ENCODE measurements at places on chromosomes 11 and 22.

DNA sequence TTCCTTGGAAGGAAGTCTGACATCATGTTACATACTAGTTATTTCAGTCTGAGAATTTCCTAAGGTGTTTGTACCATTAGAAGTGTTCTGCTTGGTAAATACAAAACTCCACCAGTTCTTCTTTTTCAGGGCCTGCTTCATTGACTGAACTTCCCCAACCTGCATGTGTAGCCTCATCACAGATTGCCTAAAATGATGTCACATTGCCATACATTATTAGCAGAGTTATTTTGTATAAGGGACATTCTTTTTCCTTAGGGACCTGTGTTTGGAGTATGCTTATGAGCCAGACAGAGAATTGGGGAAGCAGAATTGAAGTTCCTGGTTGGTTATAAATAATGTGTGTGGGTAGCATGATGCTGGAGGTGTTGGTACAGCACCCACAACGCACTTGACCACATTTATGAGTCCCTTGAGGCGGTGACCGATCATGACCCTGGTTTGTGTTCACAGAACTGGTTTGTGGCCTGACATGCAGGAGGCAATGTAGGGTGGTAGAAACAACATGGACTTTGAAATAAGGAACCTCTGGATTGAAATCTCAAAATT lies 16.4 kb upstream of the MMP7 start:
- DNase-seq, result no peak

DNA sequence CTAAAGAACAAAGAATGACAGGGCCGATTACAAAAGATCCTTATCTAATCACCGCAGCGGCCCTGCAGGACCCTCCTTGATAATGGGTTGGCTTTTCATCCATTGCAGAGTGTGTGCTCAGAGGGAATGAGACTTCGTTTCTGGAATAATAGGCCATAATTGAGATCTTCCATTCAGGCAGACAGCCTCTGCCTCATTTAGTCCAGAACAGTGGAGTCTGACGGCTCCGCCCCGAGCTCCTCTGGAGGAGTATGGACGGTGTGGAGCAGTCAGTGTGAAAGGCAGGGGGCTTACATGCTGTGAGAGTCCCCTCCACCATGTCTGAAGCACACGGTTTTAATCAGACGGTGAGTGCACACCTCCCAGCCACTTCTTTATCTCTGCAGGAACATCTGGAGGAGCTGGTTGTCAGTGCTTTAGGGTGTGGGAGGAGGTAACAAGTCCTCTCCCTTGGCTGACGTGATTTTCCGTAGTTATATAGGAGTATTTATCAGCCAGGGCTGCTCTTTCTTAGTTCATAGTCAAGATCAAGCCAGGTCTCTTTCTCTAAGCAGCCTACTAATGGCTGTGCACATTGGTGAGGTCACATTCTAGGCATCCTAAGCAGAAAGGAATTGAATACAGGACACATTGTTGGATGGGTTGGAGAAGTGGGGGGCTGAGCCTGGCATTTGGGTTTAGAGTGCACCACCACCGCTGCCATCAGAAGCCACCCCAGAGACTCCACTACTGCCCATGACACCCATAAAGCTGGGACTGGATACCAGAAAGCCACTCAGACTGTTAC lies 1477.9 kb downstream of the TBC1D22A start:
- DNase-seq, result no peak

- DNase-seq, result no peak
These were observed 25.0 kb downstream of the METTL15 start for GRCh38 chr11:28133146-28133545.

DNA sequence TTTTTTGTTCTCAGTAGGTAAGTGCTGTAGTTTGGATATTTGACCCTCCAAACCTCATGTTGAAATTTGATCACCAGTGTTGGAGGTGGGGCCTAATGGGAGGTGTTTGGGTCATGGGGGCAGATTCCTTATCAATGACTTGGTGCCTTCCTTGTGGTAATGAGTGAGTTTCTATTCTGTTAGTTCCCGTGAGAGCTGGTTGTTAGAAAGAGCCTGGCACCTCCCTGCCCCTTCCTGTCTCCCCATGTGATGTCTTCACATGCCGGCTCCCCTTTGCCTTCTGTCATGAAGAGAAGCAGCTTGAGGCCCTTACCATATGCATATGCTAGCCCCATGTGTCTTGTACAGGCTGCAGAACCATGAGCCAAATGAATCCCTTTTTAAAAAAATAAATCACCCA lies 138.3 kb downstream of the TMEM135 start:
- no peak for DNase-seq

GRCh38 chr11:77602381-77603088 lies 12.8 kb downstream of the AQP11 start:
- DNase-seq, result no peak

DNA sequence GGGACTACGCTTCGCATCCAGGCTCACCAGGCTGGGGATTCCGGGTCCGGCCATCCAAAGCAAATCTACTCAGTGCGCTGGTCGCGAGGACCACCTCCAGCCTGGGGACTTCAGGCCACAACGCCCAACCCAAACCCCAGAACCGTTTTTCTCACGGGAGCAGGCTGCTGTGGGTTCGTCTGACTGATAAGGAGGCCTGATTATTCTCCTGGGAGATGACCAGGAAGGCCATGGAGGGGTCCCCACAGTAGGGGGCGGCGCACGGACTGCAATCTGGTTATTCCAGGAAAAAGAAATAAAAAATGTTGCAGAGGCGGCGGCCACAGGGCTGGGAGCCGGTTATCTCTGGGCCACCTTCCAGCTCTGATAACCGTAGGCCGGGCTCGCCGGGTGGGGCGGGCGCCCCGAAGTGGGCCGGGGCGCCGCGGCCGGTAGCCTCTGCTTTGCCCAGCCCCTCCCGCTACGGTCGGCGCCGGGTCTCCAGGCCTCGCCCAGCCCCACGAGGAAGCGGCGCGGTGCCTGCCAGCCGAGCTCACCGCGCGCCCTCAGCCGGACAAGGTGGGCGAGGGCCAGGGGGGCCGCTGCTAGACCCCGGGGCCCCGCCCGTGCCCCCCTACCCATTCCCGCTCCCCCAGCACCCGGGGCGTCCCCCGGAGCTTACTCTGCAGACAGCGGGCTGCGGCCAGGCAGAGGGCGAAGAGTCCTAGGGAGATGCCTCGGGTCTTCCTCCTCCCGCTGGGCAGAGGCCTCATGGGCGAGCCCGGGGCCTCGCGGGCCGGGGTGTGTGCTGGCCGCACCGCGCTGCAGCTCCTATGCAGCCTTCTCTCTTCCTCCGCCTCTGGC lies 446 bp downstream of the VSTM5 start:
- no peak for DNase-seq

GRCh38 chr11:74784726-74785125 lies 36.1 kb downstream of the RNF169 start:
- DNase-seq, result no peak

- DNase-seq, result no peak
These were observed 3.8 kb downstream of the CD81 start for GRCh38 chr11:2380807-2381350.

GRCh38 chr22:35842954-35843353 lies 125.3 kb downstream of the APOL5 start:
- DNase-seq, result no peak

GRCh38 chr11:67613960-67614715 lies 7.4 kb downstream of the NDUFV1 start:
- peak; percentile 81 for DNase-seq

DNA sequence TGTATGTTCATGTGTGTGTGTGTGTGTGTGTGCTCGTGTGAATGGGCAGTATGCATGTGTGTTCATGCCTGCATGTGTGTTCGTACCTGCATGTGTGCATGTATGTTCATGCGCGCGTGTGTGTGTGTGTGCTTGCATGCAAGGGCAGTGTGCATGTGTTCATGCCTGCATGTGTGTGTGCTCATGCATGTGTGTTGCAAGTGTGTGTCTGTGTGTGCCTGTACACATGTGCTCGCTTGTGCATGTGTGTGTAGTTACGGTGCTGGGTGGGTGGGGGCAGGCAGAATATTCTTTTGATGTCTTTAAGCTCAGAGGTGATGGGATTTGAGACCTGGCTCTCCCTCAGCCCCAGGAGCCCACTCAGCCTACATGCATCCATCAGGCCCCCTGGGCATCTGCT lies 822.1 kb downstream of the BRD1 start:
- no peak for DNase-seq

- no peak for DNase-seq
These were observed 36.7 kb upstream of the TFIP11 start for GRCh38 chr22:26548984-26549383.

- no peak for DNase-seq
These were observed 2.6 kb downstream of the ESAM start for GRCh38 chr11:124759266-124760204.

DNA sequence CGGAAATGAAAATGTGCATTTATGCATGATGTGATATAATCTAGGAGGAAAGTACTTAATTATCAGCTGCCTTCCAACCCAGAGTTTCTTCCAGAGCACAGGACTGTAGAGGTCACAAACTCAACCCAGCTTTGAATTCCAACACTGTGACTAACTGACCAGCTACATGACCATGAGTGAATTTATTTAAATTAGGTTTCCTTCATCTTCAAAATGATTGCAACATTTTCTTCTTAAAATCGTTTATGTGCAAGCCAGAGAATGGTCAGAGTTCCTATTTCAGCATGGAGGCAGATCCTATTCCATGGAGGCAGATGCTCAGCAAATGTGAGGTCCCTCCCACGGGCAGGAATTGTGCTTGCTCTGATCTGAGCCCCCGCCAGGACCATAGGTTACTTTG lies 42.4 kb downstream of the OSBP start:
- DNase-seq, result no peak

GRCh38 chr11:126991596-126991995 lies 9.0 kb downstream of the KIRREL3 start:
- no peak for DNase-seq

DNA sequence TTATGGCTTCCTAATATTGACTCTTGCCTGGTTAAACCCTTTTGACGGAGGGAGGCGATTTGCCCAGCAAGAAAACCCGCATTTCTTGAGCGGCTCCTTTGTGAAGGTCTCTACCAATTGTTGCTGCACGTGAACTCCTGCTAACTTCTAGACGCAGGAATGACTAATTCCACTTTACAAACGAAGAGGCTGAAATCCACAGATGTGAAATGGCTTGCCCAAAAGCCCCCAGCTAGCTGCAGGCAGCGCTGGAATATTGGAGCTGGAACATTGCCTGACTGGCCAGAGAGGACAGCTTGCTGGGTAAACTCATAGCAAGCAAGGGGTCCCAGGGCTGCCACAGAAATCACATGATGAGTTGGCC lies 542 bp downstream of the GCAT start:
- DNase-seq, result no peak

DNA sequence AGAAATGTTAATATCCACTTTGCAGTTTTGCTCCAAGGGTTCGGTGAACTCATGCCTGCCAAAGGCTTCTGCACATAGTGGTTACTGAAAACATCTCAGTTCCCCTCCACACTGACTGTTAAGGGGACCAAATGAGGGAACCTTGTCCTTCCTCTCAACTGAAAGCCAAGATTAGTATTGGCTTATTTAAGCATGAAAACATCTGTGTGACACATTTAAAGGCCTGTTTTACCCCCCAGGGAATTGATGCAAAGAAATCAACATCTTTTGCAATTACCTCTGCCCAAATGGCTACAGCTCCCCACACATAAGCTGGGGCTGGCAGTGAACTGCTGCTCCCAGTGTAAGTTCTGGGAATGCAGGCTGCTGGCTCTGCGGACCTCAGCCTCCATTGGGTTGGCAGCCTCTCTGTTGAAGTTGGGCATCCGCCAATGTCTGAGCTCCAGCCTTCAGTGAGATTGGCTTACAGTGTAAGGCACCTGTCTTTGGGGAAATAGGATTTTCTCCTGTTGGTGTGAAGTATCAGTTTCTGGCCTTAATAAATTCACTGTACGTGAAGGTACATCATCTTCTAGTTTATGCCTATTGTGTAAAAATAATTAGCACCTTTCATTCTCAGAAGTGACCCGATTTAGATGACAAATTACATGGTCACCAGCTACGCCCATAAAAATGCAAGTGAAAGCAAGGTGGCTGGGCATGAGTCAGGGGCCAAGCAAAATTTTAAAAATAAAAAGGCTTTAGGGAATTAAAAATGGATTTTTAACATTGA lies 213.4 kb upstream of the SYN3 start:
- DNase-seq, result no peak

DNA sequence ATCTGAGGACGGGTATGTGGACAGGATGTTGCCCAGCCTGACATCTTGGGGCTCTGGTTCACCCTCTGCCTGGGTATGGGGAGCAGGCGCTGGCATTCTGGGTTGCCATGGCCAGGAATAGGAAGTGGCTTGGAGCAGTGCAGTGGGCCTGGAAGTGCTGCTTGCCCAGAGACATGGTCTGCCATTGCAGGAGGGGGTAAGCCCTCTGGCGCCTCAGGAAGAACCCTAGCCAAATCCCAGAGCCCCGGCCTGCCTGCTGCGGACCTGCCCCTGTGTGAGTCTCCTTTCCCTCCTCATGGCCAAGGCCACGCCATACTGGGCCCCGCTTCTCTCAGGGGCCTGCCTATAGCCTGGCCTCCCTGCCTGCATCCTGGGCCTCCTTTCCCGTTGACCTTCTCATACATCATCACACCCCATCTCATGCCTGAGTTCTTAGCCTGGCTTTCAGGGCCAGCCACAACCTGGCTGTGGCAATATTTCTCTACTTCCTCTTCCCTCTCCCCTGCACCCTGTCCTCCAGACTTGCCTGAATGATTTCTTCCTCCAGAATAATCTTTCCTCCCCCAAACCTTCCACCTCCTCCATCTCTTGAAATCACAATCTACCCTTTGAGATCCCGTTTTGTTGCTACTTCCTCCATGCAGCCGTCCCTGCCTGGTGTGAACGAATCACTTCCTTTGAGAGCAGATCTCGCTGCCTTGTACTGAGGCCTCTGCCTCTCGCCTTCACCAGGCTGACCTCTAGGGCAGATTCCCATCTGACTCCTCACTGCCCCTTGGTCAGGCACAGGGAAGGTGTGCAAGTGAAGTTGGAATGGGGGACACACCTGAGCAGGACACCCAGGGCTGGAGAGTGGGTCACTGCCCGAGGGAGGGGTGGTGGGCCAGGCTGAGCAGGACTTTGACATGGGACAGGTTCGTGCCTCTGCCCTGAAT lies 5.2 kb downstream of the CAPN5 start:
- no peak for DNase-seq

DNA sequence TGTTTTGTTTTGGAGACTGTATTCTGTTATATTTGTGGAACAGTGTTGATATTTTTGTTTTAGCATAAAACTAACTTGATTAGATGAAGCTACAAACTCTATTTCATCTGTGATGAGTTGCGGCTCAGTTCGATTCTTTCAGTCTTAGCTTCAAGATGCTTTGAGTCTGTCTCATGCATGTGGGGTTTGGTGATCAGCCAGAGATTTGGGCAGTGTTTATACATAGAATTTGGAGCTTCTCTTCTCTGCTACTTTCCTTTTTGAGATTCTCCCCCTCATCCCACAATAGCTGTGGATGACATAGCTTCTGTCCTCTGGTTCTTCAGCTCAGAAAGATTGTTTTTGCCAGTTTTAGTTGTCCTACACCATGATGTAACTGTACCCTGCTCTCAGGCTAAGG lies 90.4 kb downstream of the ARHGAP20 start:
- no peak for DNase-seq

- DNase-seq, result no peak
These were observed 21.5 kb upstream of the LINC01488 start for GRCh38 chr11:69459848-69460539.

DNA sequence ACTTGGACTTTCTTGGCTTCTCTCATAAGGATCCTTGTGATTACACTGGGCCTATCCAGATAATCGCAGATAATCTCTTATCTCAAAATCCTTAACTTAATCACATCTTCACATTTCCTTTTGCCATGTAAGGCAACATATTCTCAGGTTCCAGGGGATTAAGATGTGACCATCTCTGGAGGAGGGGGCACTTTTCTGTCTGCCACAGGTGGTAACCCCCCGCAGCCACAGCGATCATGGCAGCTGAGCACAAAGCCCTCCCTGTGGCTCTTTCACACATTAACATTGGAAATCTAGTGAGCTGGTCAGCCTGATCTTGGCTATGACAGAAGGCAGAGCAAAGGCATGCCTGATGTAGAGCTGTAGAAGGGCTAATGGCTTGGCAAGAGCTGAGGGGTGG lies 69.1 kb upstream of the CD82 start:
- no peak for DNase-seq

Data from mesothelial cell of epicardium (in vitro differentiated cells).